ENCODE measurements at places on chromosomes 12 and 14. TPM values are rescaled to one million over a fixed set of nuclear protein-coding genes. Genes with fewer than 3 reads are reported as not detected.

- no peak for DNase-seq
Observed at GRCh38 chr12:120818416-120818815, 85.7 kb downstream of the SPPL3 start.

- no peak for DNase-seq
Observed at GRCh38 chr12:64450057-64450640, 1.8 kb upstream of the TBK1 start.

DNA sequence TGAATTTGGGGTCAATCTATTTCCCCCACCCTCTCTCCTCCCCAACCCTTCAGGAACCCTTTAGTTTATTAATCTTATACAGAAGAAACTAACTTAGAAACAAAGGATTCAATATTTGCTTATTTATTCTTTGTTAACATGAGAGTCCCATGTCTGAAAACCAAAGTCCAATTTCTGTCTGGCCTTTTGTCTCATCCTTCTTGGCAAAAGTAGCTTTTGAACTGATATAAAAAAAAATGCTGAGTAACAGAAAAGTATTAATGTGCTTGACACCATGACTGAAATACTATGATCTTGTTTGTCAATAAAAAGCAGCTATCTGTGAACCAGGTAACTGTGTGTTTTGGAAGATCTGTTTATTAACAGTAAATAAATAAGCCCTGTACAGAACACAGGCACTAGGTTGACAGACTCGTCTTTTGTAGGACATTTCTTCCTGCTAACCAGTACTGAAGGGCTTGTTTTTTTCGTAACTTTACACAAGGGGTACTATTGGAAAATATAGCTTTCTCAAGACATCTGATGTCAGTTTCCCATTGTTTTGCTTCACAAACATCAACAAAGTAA lies 10.8 kb downstream of the PIGH start:
- DNase-seq, result no peak

GRCh38 chr14:74684434-74684833 lies 28.4 kb downstream of the AREL1 start:
- DNase-seq, result peak; percentile 72

DNA sequence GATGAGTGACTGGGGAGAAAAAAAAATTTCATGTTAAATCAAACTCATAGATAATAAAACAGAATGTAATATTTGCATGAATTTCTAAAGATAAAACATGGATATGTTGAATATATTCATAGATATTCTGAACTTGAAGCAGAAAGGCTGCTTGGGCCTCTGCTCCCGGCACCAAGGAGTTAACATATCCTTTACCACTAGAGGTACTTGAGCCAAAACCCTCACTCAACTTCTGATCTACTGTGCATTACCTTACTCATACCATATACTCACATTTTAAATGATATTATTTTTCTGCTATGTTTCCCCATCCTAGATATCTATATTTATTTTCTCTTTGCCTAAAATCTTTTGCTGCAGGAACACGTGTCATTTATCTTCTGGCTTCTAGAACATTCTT lies 14.9 kb downstream of the AREL1 start:
- DNase-seq, result no peak

DNA sequence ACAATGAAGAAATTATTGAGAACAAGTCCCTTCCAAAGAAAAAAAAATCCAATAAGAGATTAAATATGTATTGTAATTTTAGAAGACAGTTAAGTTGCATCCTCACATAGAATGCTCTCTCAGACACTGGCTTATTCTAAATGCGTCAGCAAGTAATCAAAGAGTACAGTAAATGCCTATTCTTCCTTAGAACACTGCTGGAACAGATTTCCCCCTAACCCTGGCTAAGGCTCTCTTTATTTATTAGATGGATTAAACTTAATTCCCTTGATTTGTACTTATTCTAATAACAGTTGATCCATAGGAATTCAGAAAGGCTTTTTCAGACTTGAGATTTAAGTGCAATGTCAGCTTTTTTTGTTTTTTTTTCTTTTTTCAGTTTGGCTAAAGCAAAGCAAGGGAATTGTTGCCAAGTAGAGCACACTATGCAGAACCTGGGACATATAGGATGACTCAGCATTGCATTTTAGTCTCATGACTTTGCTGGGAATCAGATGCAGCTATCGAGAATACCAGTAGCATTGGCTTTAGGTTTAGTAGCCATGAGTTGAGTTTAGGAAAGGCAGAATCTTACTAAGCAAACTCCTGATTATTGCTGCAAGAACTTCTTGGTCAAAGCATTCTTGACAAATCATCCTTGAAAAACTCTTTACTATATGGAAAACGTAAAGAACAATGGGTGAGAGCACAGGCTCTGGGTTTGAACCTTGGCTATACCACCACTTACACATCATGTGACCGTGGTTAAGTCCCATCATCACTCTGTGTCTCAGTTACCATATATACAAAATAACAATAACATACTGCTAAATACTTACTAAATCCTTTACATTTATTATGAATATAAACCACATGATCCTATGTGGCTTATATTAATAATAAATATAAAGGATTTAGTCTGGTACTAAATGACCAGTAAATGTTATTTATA lies 26.7 kb downstream of the MED21 start:
- no peak for DNase-seq

DNA sequence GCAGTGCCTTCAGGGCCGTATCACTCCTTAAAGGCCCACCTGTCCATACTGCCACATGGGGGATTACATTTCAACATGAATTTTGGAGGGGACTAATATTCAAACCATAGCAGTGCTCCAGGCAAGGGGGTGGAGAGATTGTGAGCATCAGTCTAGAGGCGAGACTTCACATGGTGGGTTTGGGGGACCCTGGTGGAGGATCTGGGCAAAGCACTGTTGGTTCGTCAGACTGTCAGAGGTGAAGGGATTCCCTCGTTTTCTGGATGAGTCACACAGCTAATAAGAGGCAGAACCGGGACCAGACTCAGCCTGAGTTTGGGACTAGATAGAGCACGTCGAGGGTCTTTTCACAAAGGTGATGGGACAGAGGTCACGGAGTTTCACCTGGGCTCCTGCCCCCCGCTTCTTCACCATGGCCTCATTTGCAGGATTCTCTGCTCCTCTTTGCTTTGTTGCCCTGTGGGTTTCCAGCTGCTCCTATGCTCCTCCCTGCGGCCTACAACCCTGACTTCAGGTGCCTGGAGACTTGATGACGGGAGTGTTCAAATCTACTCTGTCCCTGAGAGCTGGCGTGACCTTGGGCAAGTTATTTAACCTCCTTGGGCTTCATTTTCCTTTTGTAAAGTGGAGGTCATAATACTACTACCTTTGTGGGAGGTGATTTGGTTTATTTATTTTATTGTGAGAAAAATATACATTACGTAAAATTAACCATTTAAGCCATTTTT lies 41.5 kb downstream of the TEAD4 start:
- DNase-seq, result no peak

DNA sequence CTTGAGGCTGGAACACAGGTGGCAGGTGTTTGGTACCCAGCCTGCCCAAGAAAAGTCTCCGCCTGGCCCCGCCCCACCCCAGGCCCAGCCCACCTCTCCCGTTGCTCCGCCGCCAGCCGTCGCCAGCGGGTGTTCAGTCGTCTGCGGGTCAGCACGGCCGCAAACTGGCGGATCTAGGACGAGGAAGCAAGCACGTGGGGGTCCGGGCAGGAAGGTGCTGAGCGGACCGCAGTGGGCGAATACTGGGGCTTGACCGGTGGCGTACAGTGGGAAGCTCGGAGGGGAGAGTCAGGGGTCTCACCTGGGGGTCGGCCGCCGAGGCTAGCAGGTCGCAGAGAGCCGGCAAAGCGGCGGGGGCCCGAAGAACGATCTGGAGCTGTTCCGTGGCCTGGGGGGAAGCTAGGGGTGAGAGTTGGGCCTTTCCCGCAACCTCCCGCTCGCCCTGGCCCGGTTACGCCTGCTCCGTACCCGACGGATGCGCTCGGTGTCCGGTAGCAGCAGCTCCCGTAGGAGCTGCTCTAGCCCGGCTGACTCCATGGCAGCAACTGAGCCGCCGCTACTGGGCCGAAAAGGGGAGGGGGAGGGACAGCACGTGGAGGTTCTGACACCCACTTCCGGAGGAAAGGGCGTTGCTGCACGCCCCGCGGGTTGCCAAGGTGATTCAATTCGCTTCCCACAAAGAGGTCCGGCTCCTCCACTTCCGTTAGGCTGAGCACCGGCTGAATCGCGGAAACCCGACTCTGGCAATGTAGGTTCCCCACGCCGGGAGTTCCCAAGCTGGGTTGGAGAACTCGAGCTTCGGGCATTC lies at the start of gene IPO4:
Gene IPO4 (minus strand): TSS at position 566 of the 808 bp plus-strand sequence. CDS start 29 bp downstream, at position 537.
- DNase-seq, result peak; percentile 96

The CNIH1 gene
- total RNA-seq, result 52.0 TPM

- no peak for DNase-seq
Observed at GRCh38 chr12:91219511-91219910, 36.9 kb upstream of the DCN start.

- peak; percentile 20 for DNase-seq
Observed at GRCh38 chr12:26704684-26705460, 128.1 kb downstream of the ITPR2 start.

The TAS2R14 gene
- 1.4 TPM for total RNA-seq

The GPD1 gene
- 0.54 TPM for total RNA-seq

- DNase-seq, result no peak
Observed at GRCh38 chr12:13195250-13195649, 1.3 kb upstream of the EMP1 start.
